Endothelial cell (in vitro differentiated cells): ENCODE measurements at places on chromosomes 7 and 10. TPM values are rescaled to one million over a fixed set of nuclear protein-coding genes. Genes with fewer than 3 reads are reported as not detected.

STEAP4 gene
- total RNA-seq = 0.54 TPM

DNA sequence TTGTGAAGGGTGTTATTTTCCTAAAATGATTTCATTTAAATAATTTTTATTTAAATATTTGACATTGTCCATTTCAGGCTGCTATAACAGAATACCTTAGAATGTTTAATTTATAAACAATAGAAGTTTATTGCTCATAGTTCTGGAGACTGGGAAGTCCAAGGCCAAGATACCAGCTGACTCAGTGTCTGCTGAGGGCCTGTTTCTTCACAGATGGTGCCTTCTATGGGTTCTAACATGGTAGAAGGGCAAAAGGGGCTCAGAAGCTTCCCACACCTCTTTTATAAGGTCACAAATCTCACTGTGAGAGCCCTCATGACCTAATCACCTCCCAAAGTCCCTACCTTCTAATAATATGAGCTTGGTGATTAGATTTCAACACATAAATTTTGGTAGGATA is 50.7 kb downstream of the MTURN start:
- DNase-seq = no peak

EIF5AL1 gene
- 0.59 TPM for total RNA-seq

DNA sequence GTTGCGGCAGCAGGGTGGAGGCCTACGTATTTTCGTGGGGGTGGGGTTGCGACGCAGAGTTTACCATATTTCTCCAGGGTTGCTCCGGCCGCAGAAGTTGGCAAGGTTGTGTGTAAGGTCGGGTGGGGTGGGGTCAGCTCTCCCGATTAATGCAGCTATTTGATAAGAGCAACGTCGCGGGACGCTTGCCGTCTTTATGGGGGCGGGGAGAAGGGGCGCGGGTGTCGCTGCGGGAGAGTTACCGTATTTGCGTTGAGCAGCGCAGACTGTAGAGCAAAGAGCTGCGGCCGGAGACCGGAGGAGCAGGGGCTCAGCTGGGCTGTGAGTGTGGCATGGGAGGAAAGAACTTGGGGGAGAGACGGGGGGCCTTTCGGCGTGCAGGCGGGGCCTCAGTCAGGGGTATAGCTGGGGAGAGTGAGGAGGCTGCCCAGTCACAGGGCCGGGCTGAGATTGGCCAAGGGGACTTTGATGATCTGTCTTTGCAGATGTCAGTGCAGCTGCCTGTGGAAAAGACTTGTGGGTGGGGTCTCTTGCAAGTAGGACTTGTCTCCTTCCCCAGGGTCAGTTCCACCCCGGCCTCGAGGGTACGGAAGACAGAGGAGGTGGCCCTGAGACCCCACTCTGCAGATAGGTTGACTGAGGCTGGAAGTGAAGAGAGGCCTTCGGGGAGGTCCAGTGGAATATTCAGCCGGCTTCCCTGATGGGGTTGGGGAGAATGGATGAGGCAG is 26.6 kb downstream of the ZNF775 start:
- DNase-seq = peak; percentile 53

TLX1 gene
- total RNA-seq = 31.0 TPM

LDB3 gene
- total RNA-seq = 0.36 TPM

- DNase-seq = no peak
Measured at GRCh38 chr10:34200355-34200901, 614.7 kb downstream of the PARD3 start.

DNA sequence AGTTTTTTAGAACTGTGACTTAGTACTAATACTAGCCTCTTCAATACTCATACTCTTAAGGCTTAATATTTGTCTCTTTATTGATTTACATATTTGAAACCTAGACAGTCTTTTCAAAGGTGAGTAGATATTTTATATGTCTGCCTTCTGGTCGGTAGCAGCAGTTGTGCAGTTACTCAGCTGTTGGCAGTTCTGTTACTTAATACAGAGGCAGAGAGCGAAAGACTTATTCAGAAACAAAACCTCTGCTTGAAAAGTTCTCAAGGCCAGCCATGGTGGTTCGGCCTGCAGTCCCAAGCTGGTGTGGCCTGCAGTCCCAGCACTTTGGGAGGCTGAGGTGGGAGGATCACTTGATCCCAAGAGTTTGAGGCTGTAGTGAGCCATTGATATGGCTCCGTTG is 84.2 kb downstream of the AUTS2 start:
- no peak for DNase-seq

DNA sequence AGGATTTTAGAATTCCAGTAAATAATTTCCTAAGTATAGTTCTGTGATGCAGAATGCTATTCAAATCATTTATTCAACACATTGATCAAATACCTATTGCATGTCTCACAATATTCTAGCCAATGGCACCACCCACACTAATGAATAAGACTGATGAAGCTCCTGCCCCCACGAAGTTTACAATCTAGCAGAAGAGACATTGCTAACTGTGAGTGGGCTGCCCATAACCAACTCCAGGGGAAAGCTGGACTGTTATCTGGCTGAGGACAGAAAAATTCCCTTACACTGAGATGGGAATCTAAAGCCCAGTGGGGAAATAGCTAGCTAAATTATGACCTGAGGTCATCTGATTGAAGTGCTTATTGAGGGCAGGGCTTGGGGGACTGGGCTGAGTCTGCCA is 128.8 kb upstream of the LYZL2 start:
- DNase-seq = no peak

GPR85 gene
- total RNA-seq = 3.0 TPM

C10orf53 gene
- not detected for total RNA-seq

GRCh38 chr10:46542567-46543465 is 13.6 kb downstream of the GPRIN2 start:
- DNase-seq = no peak

DNA sequence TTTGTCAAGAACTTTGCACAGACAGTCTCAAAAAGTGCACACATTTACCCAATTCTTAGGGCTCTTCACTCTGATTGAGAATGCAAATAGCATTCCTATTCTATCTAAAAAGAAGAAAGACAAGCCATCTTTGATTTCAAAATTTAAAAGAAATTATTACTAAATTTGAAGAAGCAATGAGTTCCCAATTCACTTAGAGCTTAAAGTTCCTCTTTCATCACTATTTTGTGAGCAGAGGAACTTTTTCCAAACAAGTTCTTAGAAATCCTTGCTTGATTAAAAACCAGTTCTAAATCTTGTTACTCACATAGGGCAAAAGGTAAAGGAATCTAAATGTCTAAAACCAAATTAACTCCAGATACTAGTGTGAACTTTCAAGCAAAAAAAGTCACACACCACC is 56.4 kb downstream of the TBXAS1 start:
- no peak for DNase-seq

ZKSCAN1 gene
- 63.1 TPM for total RNA-seq

SFTPA1 gene
- not detected for total RNA-seq

GRCh38 chr7:147400221-147400689 is 1190.3 kb upstream of the C7orf33 start:
- no peak for DNase-seq

NXPH1 gene
- not detected for total RNA-seq

- no peak for DNase-seq
Measured at GRCh38 chr10:90784771-90785170, 73.1 kb downstream of the HTR7 start.

DNA sequence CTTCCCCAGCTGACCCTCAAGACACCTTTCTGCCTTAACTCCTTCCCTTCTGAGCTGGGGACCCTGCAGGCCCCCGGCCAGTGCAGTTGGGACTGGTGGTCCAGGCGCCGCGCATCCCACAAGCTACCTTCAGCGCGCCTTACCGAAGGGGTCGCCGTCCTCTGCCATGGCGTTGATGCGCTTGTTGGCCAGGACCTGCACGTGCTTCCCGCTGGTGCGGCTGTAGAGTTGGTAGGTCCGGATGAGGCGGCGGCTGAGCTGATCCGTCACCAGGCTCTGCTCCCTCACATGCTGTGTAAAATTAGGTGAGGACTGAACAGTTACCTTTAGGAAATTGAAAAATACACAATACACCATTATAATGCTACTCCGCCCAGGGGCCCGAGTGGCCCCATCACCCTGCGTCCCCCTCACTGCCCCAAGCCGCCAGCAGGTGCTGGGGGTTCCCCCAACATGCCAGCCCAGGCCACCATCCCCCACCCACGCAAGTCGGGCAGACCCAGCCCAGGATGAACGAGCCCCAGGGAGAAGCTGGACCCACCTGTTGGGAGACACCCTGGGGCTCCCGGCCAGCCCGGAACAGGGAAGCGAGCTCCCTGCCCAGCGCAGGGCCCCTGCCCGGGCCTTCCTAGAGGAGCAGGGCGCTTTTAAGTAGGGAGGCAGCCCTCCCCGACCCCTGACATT is 1.2 kb downstream of the FGF8 start:
- DNase-seq = peak; percentile 19

DNA sequence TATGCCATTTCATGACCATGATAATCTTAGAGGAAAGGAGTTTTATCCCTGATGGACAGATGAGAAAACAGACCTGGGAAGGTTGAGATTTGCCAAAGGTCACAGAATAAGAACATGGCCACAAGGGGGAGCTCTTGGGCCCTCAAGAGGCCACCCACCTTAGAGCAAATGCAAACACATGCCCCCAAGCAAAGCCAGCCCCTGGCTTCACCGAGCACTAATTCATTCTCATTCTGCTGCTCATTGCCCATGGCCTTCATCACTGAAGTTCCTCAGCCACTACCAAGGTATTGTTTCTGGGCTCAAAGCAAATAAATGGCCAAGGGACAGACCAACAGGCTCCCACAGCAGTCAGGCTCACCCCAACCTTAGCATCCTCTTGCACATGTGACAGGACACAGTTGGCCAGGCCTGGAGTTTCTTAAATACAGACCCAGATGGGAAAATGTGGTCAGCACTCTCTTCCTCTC is 44.2 kb downstream of the PDLIM1 start:
- DNase-seq = peak; percentile 81

DNA sequence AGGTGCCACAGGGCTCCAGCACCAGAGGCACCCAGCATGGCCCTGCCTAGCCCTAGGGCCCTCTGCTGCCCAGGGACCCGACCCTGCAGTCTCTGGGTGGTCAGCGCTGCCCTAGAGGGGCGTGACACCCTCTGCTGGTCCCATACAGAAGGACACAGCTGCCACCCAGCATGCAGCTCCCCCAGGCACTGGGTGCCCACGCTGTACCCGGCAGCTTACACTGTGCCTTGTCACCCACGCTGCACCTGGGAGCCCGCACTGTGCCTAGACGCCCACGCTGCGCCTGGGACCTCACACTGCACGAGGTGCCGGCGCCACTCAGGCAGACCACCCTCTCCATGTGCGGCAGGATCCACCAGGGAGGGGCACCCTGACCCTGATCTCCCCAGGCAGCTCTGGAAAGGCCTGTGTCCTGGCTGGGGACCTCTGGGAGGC is 55.2 kb downstream of the PWWP2B start:
- no peak for DNase-seq

- DNase-seq = no peak
Measured at GRCh38 chr7:13518738-13519137, 470.7 kb downstream of the ETV1 start.

KNDC1 gene
- 1.3 TPM for total RNA-seq

CNPY1 gene
- not detected for total RNA-seq

GRCh38 chr7:144134116-144134515 is 11.1 kb downstream of the OR2A14 start:
- no peak for DNase-seq

DNA sequence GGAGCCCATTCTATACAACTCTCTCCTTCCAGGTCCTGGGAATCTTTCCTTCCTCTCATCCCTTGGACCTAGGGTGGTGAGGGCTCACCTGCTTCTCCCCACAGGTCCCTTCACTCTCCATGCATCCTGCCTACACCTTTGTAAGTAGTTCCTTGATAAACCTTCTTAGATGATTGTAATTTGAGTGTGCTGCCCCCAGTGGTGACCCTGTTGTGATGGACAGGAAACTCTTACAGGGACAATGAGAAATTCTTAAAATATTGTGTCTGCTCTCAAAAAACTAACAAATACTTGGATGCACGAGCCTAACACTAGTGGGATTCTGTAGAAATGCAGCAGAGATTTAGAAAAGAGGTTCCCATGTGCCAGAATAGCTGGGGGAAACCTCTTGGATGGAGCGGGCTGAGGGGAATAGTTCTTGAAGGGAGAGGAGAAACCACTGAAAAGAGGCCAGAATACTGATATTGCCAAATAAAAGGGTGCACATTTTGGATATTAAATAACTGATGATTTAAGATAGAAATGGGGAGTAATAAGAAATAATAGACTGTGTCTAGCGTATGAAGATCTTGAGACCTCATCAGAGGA is 6.7 kb upstream of the PAXIP1 start:
- DNase-seq = no peak

- no peak for DNase-seq
Measured at GRCh38 chr7:18895456-18895855, 222.0 kb downstream of the TWIST1 start.

DNA sequence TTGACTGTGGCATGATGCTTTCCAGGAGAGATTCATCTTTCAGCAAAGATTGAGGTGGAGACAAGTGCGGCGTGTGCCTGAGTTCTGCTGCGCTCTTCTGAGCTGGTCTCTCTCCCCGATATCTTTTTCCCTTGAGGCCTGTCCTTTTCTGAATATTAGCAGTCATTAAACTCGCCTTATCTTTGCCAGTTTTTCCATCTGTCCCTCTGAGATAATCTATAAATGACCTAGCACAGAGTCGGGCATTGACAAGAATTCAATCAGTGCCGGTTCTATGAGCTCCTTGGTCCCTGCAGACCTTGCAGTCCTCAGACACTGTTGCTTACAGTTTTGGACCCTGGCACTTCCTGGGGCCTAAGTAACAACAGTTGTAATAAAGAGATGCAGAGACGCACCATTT is 89.7 kb upstream of the IKZF1 start:
- DNase-seq = no peak

DNA sequence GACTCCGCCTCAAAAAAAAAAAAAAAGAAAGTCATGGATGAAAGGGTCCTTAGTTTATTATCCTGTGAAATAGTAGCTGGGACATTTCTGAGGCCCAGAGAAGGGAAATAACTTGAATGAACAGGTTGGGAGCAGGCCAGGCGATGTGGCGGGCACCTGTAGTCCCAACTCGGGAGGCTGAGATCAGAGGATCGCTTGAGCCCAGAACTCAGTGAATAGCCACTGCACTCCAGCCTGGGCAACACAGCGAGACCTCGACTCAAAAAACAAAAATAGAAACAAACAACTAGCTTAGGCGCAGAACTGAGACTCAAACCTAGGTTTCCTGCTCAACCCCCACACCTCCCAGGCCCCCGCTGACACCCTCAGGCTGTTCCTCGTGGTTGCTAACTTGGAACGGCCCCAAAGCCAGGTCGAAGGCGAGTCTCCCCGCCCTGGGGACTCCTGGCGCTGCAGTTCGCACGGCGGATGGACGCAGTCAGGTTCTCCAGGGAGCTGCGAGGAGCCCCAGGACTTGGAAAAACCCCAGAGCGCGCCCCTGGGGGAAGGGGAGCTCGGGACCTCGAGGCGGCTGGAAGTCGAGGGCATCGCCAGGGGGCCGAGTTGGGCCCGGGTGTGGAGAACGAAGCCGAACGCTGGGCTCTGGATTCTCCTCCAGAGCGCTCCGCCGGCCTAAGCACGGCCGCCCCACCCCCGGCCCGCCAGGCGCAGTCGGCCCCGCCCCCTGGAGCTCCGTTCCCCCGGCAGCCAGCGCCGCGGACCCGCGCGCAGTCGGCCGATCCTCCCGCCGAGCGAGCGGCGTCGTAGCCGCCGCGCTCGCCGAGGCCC is at the start of gene STOX1:
STOX1 (plus strand) TSS at position 768 of the 828 bp plus-strand sequence. CDS start 93 bp downstream, outside the sequence.
- peak; percentile 62 for DNase-seq

GRCh38 chr7:41760293-41760692 is 57.4 kb upstream of the INHBA start:
- no peak for DNase-seq

KCNH2 gene
- total RNA-seq = 3.4 TPM

- no peak for DNase-seq
Measured at GRCh38 chr7:104255616-104256015, 47.8 kb upstream of the ORC5 start.

- DNase-seq = peak; percentile 27
Measured at GRCh38 chr7:28808796-28809533, 149.2 kb downstream of the TRIL start.

GRCh38 chr10:30413996-30414576 is 19.9 kb upstream of the MAP3K8 start:
- DNase-seq = peak; percentile 36
